ENCODE measurements at places on chromosomes 1 and 21.

- DNase-seq = no peak
Measured at GRCh38 chr1:61973100-61973837, 221.4 kb upstream of the L1TD1 start.

DNA sequence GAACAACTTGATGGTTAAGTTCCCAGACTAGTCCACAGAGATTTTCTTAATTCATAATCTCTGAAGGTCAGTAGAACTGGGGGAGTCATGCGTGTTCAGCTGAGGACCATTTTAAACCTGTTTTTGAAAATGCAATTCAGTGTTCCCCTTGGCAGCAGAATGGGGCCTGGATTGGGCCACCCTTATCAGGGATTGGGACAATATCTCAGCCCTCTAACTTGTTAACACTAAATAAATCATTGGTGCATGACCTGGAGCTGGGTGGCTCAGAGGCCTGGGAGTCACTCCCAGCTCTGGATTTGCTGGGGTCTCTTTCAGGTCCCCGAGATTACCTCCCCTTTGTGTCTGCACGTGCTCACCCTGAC is 55.3 kb downstream of the MRPS6 start:
- no peak for DNase-seq

DNA sequence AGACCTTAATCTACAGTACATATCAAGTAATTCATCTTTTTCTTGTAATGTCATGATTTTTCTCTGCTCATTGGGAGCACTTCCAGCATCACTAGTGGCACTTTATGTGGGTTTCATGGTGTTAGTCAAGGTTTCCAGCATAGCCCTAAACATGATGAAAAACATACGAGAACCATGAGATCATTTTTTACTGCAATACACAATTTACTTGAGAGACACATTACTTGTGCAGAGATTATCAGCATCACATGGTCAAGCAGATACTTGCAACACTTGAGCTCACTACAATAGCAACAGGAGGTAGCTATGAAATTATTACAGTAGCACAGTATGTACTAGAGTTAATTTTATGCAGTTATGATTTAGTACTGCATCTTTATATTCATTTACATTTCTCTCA is 36.4 kb downstream of the ITGB3BP start:
- no peak for DNase-seq

DNA sequence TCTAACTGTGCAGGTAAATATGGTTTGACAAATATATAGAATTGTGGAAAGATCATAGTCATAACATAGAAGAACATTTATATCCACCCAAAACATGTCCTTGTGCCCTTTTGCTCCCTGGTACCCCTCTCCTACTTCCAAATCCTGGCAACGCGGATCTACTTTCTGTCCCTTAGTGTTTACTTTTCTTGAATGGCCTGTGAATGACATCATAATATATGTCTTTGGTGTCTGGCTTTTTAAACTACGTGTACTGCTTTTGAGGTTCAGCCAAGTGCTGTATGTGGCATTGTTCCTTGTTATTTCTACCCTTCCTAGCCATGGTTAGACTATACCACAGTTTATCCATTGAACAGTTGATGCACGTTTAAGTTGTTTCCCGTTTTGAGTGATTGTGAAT is 155.6 kb downstream of the SDCCAG8 start:
- no peak for DNase-seq

GRCh38 chr1:159996653-159997052 is 35.1 kb downstream of the PIGM start:
- no peak for DNase-seq

GRCh38 chr1:116766616-116767469 is 12.6 kb downstream of the CD2 start:
- DNase-seq = no peak

DNA sequence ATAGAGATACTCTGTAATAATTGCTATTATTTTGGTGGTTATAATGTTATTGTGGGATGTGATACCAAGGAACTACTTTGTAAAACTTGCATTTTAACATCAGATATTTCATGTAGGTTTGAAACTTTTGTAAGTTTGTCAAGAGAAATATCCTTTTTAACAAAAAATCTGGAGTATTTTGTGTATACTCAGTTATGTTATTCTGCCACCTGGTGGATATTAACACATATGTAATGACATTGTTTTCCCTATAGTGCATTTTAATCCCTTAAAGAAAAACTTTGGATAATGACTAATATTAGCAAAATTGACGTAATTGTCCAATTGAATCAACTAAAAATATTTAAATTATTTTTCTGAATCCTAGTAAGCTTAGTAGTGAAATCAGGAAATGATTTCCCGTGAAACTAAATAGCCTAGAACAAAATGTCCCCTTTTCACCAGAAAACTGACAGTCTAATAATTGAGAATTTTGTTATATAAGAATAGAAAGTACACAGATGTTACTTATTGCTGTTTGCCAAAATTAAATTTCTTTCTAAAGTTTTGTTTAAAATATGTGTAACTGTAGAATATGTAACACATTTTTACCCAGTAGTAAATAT is 39.6 kb downstream of the KCTD3 start:
- DNase-seq = no peak

GRCh38 chr1:218538341-218538740 is 193.2 kb downstream of the TGFB2 start:
- no peak for DNase-seq

GRCh38 chr1:12251442-12251841 is 21.6 kb downstream of the VPS13D start:
- DNase-seq = no peak

- DNase-seq = no peak
Measured at GRCh38 chr1:112423207-112423606, 27.2 kb downstream of the CTTNBP2NL start.

DNA sequence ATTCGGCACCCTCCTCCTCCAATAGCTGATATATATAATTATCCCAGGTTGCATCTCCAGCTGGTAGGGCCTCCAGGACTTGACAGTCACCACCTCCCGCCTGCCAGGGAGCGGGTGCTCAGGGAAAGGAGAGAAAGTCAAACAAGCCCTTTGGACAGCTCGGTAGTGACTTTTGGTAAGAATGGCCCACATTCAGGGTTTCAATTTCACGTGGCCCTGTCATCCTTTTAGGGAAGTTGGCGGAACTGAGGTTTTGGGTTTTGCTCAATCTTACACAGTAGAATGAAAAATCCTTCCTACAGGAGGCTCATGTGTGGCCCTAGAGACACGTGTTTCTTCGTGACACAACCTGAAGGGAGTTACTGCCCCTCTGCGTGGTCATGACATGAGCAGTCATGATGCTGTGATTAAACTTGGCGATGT is 44.2 kb downstream of the CAPN8 start:
- DNase-seq = no peak

- DNase-seq = no peak
Measured at GRCh38 chr1:156497743-156498431, 2.7 kb downstream of the MEF2D start.

- DNase-seq = no peak
Measured at GRCh38 chr1:23473037-23473800, 10.8 kb downstream of the ASAP3 start.

GRCh38 chr1:151547119-151547899 is 7.2 kb downstream of the TUFT1 start:
- DNase-seq = no peak

Data from NCI-H1436 treated with DMSO at 0.1 percent for 48 hours (cell line).